ENCODE measurements at places on chromosomes 1 and 21. TPM values are rescaled to one million over a fixed set of nuclear protein-coding genes. Genes with fewer than 3 reads are reported as not detected.
A peak's percentile ranks its signal among the peaks of the same experiment; 100 is the strongest.

S100A3 gene
- not detected for total RNA-seq

KRTAP10-7 gene
- not detected for total RNA-seq

HEYL gene
- total RNA-seq, result 4.9 TPM

KRTAP13-2 gene
- not detected for total RNA-seq

DNA sequence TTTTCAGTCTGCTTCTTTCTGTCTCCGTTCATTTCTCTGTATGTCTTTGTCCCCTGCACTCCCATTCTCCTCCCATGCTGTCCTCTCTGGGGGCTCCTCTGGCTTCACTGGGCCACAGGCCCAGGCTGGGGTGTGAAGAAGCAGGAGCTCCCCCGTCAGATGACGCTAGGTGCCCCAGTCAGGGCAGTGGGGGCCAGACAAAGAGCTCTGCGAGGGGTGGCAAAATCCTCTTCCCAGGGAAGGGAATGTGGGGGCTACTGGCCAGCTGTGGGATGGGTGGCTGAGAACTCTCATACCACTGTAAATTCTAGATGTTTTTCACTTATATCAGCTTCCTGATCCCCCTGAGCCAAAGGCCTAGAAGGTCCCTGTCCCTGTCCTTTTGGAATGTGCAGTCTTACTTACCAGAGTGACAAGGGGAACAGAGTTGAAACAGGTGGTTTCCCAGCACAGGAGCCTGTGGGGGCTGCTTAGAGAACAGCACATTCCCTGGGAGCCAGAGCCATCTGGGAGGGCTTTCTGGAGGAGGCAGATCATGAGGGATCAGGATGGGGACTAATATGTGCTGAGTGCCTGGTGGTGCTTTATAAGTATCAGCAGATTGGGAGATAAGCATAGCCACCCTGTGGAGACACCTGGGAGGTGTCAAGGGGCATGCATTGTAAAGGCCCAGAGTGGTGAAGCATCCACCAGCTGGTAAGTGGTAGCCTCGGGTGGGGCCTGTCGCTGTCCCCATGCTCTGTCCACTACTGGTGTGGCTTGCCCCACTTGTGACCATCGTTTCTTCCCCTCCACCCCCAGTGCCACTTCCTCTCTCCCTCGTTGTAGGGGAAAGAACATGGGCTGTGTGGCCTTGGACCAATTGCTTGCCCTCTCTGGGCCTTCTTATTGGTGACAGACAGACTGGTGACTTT is 10.1 kb upstream of the PADI1 start:
- H3K27me3 ChIP-seq, result no peaks in the 10 kb centered on the region
- peaks cover 15% of the 10 kb centered on the region for H3K4me1 ChIP-seq
- no peak overlapping the region for H3K4me3 ChIP-seq
- DNase-seq, result no peak
- no peaks in the 10 kb centered on the region for H3K36me3 ChIP-seq
- peak overlapping the region; percentile 1 for H3K27ac ChIP-seq

DNA sequence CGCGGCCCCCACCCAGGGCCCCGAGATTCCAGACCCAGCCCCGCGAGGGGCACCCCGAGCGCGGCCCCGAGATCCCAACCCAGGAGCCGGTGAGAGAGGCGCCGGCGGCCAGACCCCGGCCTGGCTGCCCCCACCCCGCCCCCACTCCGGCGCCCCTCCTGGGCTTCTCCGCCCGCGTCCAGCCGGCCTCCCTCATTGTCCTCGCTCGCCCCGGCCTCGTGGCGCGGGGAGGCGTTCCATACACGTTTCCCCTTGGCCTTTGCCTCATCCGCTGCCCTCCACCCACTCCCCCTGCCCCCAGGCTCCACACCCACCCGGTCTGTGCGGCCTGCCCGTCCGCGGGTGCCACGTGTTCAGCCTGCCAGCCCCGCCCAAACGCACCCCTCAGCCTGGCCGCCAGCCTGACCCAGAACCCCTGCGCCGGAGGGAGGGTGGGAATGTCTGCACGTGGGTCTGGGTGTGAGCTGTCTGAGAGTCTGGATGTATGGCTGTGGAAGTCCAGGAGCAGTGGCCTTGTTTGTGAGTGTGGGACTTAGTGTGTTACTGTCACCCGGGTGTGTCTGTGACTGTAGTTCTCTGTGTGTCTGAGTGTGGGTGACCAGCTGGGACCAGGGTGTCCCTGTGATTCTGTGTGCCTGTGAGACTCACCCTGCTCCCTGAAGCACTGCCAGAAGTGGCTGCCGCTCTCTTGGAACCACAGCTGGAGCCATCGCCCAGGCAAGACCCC is 681 bp downstream of the B4GALT2 start:
- H3K27me3 ChIP-seq, result no peaks in the 10 kb centered on the region
- peaks cover 55% of the 10 kb centered on the region for H3K4me1 ChIP-seq
- H3K4me3 ChIP-seq, result peak overlapping the region; percentile 96
- peak; percentile 35 for DNase-seq

DNA sequence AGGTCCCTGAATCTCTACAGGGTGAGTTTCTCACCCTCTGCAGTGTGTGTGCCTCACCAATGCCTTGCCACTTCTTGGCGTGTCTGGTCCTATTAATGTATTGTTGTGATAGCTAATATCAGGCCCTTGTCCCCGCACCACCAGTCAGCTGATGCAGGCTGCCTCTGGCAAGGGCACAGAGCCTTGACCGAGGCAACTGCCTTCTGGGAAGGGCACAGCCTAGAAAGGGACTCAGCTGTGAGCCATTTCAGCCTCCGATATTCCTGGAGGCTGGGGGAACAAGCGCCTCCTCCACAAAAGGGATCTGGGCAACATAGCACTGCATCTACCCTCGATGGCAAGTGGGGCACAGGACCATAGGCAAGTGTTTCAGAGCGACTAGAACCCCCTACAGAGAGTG is 27.0 kb downstream of the IL10RB start:
- no peak for DNase-seq
- H3K27me3 ChIP-seq, result no peaks in the 10 kb centered on the region
- no peak overlapping the region for H3K27ac ChIP-seq
- no peak overlapping the region for H3K4me3 ChIP-seq
- peaks cover 6% of the 10 kb centered on the region for H3K36me3 ChIP-seq

- peaks cover 16% of the 10 kb centered on the region for H3K4me1 ChIP-seq
- no peak for DNase-seq
- no peak overlapping the region for H3K27ac ChIP-seq
- H3K36me3 ChIP-seq, result no peaks in the 10 kb centered on the region
Observed at GRCh38 chr1:200362421-200362820, 47.4 kb downstream of the ZNF281 start.

GRCh38 chr1:231172411-231172810 is 10.6 kb downstream of the TRIM67 start:
- no peaks in the 10 kb centered on the region for H3K36me3 ChIP-seq
- no peak for DNase-seq
- no peak overlapping the region for H3K27ac ChIP-seq
- no peak overlapping the region for H3K4me3 ChIP-seq

DNA sequence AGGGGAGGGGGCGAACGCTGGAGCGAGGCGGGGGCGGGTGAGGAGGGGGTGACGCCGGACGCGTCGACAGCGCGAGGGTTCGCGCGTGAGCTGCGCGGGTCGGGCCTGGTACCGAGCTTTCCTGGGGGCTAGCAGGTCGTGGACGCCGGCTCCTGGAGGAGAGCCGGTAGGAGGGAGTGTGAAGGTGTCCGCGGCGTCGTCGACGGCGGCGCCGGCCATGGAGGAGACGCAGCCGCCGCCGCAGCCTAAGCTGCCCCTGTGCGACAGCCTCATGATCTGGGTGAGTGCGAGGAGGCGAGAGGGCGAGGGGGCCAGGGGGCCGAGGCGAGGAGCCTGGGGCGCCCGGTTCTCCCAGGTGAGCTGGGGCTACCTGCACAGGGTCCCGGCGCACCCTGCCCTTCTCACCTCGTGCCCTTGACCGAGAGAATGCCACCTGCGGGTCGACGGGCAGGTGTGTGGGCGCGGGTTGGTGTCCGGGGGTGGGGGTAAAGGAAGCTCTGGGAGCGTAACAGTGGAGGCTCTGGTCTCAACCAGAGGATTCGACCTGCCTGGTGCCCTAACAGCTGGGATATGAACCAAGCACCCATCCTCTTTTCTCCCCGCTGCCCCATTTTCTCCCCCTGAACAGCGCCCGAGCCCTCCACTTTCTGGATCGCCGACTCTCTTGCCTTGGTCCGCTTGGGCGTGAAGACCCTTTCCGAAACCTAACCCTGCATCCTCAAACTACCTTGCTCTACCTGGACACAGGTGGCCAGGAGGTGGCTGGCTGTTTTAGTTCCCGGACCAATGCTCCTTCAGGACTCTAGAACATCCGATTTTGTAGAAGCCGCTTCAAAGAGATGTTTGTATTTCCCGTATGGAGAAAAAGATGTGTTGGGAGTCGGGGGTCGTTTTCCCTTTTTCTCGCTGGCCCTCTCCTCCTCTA is at the start of gene HOOK1:
HOOK1 (plus strand) TSS at position 49 of the 925 bp plus-strand sequence; CDS start at position 218, 169 bp downstream.
- H3K4me1 ChIP-seq, result no peaks in the 10 kb centered on the region
- no peaks in the 10 kb centered on the region for H3K36me3 ChIP-seq
- peaks cover 36% of the 10 kb centered on the region for H3K27me3 ChIP-seq
- peak within 1 kb of the TSS; percentile 76 for H3K4me3 ChIP-seq

DNA sequence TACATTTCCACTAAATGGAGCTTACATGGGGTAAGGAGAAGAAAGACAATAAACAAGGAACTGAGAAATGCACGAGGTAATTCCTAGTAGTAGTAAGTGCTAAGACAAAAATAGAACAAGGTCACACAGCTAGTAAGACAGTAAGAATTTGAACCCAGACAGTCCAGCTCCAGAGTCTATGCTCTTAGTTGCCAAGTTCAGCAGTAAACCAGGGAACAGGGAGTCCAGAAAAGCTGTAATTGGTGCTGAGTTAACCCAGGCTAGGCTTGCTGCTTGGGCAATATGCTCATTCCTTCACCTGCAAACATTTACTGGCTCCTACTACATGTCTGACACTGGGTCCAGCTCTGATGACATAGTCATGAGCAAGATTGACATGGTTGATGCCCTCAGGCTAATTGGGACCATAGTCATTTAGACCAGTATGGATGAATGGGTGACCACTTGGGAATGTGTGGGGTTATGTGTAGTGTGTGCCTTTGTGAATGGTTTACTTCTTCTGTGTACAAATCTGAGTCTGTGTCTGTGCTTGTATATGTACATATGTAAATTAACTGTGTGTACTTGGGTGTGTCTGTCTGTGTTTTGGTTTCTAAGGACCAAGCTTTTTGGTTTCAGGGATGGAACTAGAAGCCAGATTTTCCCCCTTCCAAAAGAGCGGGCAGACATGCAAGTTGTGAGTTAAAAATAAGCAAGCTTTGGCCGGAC is 2.0 kb downstream of the GPX7 start:
- peaks cover 30% of the 10 kb centered on the region for H3K4me1 ChIP-seq
- H3K27ac ChIP-seq, result no peak overlapping the region
- peak overlapping the region; percentile 2 for H3K4me3 ChIP-seq
- no peaks in the 10 kb centered on the region for H3K27me3 ChIP-seq
- H3K36me3 ChIP-seq, result peaks cover 10% of the 10 kb centered on the region
- no peak for DNase-seq

- peaks cover 46% of the 10 kb centered on the region for H3K4me1 ChIP-seq
- DNase-seq, result no peak
- H3K27me3 ChIP-seq, result peaks cover 3% of the 10 kb centered on the region
- H3K27ac ChIP-seq, result no peak overlapping the region
- no peak overlapping the region for H3K4me3 ChIP-seq
Observed at GRCh38 chr1:177783051-177783450, 186.8 kb downstream of the SEC16B start.

DNA sequence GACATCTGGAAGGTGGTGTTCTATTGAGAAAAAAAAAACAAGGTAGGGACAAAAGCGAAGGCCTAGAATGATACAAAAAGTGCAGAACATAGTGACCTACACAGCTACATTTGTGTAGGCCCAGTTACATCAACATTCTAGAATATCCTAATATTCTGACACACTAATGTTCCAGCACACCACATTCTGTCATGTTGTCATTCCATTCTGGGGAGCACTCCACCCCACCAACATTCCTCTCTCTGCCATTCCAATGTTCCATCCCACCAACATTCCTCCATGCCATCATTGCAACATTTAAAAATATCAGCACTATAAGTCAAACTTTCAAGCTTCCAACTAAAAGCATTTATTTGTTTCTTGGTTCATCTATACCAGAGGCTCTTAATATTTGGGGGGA is 28.5 kb downstream of the COA7 start:
- peaks cover 8% of the 10 kb centered on the region for H3K4me1 ChIP-seq
- no peak for DNase-seq
- no peaks in the 10 kb centered on the region for H3K36me3 ChIP-seq

GRCh38 chr21:38938343-38938742 is 132.6 kb downstream of the ETS2 start:
- no peaks in the 10 kb centered on the region for H3K36me3 ChIP-seq
- H3K27me3 ChIP-seq, result no peaks in the 10 kb centered on the region
- H3K4me1 ChIP-seq, result peaks cover 14% of the 10 kb centered on the region

- DNase-seq, result no peak
- H3K4me3 ChIP-seq, result no peak overlapping the region
- no peak overlapping the region for H3K27ac ChIP-seq
- H3K36me3 ChIP-seq, result no peaks in the 10 kb centered on the region
Observed at GRCh38 chr1:18668046-18668445, 37.4 kb downstream of the PAX7 start.

DNA sequence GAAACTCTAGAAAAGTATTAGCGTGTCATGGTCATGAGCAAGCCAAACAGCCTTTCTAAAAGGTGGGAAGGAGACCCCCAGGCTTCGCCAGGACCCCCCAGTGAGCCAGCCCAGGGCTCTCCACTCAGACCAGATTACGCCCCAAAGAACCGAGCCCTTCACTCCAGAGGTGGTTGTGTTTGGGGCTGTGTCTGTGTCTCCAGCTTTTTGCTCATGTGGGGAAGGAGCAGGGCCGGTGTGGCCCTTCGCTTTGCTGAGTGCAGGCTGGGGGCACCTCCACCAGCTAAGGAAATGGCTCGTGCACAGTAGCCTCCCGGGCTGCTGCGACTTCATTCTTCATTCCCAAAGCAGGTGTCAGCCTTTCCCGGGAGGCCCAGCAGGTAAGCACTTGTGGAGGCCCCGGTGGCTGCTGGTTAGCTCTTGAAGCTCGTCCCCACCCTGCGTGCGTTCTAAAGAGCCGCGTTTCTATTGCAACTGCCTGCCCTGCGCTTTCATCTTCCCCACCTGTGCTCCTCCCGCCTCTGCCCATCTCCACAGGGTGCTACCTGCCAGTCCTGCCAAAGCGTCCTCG is 531 bp downstream of the TSPEAR start:
- H3K27me3 ChIP-seq, result peaks cover 98% of the 10 kb centered on the region
- H3K4me1 ChIP-seq, result peaks cover 20% of the 10 kb centered on the region
- no peaks in the 10 kb centered on the region for H3K36me3 ChIP-seq
- DNase-seq, result no peak

- H3K27ac ChIP-seq, result no peak overlapping the region
- DNase-seq, result no peak
- peaks cover 21% of the 10 kb centered on the region for H3K4me1 ChIP-seq
- H3K36me3 ChIP-seq, result no peaks in the 10 kb centered on the region
- no peak overlapping the region for H3K4me3 ChIP-seq
Observed at GRCh38 chr21:44718571-44718970, 7.2 kb upstream of the TSPEAR start.
